ENCODE measurements at places on chromosomes 7 and 10. TPM values are rescaled to one million over a fixed set of nuclear protein-coding genes. Genes with fewer than 3 reads are reported as not detected.
A peak's percentile ranks its signal among the peaks of the same experiment; 100 is the strongest.

- no peaks in the 10 kb centered on the region for H3K4me1 ChIP-seq
- no peaks in the 10 kb centered on the region for H3K27me3 ChIP-seq
- H3K27ac ChIP-seq, result peak overlapping the region; percentile 8
- peaks cover 53% of the 10 kb centered on the region for H3K36me3 ChIP-seq
- DNase-seq, result no peak
- H3K4me3 ChIP-seq, result no peak overlapping the region
These were observed 61.8 kb upstream of the DRGX start for GRCh38 chr10:49457686-49458085.

DNA sequence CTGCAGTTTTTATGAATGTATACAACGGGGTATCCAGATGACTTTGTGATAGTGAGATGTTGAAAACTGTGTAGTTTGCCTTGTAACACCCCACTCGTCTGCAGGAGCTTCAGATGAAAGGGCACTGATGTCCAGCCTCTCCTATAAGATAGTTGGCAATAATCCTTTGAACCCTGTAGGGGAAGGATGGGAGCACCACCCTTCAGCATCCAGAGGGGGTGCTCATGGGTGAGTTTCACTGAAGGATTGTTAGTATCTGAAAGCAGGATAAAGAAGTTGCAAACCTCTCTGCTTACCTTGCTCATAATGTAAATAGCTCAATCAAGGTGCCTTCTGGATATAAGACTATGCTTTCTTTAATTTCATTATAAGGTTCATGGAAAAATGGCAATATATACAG lies 201.5 kb downstream of the TMEM178B start:
- H3K4me3 ChIP-seq, result no peak overlapping the region
- H3K4me1 ChIP-seq, result no peaks in the 10 kb centered on the region
- DNase-seq, result no peak

GRCh38 chr10:7389346-7389745 lies 21.5 kb downstream of the SFMBT2 start:
- no peak for DNase-seq
- H3K4me1 ChIP-seq, result peaks cover 5% of the 10 kb centered on the region
- no peak overlapping the region for H3K27ac ChIP-seq
- no peak overlapping the region for H3K4me3 ChIP-seq
- no peaks in the 10 kb centered on the region for H3K36me3 ChIP-seq
- no peaks in the 10 kb centered on the region for H3K27me3 ChIP-seq

GRCh38 chr10:126937026-126937425 lies 31.8 kb downstream of the DOCK1 start:
- no peak overlapping the region for H3K27ac ChIP-seq
- H3K36me3 ChIP-seq, result peaks cover 2% of the 10 kb centered on the region
- no peaks in the 10 kb centered on the region for H3K27me3 ChIP-seq
- peaks cover 24% of the 10 kb centered on the region for H3K4me1 ChIP-seq

Gene MRLN
- not detected for total RNA-seq

Gene SKIDA1
- total RNA-seq, result 2.0 TPM

DNA sequence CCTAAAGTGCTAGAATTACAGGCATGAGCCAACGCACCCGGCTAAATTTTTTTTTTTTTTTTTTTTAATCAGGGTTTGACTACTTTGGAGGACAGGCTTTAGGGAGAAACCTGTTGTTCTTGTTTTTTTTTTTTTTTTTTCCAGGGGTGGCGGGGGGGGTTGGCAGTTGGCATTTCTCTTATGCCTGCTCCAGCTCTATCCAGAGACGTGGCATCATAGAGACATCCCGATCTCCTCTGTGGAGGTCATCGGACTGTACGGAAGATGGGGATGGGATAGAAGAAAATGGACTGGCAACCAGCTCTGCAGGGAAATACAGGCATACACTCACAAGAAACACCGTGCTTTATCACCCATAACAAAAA lies 130.8 kb downstream of the PRPF18 start:
- H3K4me1 ChIP-seq, result peaks cover 47% of the 10 kb centered on the region
- DNase-seq, result no peak
- H3K27ac ChIP-seq, result peak overlapping the region; percentile 58
- H3K27me3 ChIP-seq, result no peaks in the 10 kb centered on the region
- peaks cover 19% of the 10 kb centered on the region for H3K36me3 ChIP-seq
- H3K4me3 ChIP-seq, result no peak overlapping the region

DNA sequence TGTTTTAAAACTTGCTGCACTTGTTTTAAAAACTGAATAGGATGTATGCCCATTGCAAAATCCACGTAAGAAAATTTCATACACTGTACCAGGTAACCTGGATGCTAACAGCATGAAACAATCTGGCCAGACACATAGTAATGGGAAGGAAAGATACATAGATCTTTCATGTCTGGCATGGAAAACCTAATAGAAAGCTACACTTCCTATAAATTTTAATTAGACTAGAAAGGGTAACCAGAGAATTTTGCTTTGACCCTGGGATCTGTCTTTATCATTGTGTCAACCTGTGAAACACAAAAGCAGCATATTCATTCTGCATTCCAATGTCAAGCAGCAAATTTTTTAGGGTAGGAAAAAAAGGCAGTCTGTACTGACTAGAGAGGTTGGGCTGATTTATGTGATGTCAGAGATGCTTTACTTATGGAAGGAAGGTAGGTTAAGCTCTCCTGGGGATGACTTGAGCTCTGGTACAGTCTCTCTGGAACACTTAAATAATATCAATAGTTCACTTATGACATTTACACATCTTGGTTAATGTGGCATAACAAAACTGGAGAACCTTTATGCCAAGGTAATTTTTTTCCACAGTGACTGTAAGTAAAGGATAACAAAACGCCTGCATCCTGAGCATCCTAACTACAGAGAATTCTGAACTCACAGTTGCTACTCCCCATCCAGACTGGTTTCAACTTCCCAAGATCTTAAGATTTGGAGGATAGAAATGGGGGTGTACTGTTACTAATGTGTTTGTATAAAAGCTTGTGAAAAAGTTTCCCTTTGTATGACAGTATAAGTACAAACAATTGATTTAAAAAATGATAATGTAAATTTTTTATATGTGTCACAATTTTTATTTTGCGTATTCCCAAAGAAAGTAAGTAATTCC lies 44.7 kb downstream of the DOCK4 start:
- H3K27ac ChIP-seq, result peak overlapping the region; percentile 81
- DNase-seq, result no peak
- no peaks in the 10 kb centered on the region for H3K27me3 ChIP-seq

GRCh38 chr10:98602224-98602623 lies 155.5 kb upstream of the HPS1 start:
- H3K27ac ChIP-seq, result no peak overlapping the region
- no peak overlapping the region for H3K4me3 ChIP-seq
- no peaks in the 10 kb centered on the region for H3K4me1 ChIP-seq
- H3K36me3 ChIP-seq, result no peaks in the 10 kb centered on the region

- H3K4me3 ChIP-seq, result no peak overlapping the region
- H3K27me3 ChIP-seq, result no peaks in the 10 kb centered on the region
- H3K36me3 ChIP-seq, result no peaks in the 10 kb centered on the region
- H3K4me1 ChIP-seq, result peaks cover 13% of the 10 kb centered on the region
- no peak for DNase-seq
These were observed 74.9 kb downstream of the MINPP1 start for GRCh38 chr10:87579563-87579962.

Gene SLIT1
- not detected for total RNA-seq

Gene KNDC1
- 0.72 TPM for total RNA-seq

DNA sequence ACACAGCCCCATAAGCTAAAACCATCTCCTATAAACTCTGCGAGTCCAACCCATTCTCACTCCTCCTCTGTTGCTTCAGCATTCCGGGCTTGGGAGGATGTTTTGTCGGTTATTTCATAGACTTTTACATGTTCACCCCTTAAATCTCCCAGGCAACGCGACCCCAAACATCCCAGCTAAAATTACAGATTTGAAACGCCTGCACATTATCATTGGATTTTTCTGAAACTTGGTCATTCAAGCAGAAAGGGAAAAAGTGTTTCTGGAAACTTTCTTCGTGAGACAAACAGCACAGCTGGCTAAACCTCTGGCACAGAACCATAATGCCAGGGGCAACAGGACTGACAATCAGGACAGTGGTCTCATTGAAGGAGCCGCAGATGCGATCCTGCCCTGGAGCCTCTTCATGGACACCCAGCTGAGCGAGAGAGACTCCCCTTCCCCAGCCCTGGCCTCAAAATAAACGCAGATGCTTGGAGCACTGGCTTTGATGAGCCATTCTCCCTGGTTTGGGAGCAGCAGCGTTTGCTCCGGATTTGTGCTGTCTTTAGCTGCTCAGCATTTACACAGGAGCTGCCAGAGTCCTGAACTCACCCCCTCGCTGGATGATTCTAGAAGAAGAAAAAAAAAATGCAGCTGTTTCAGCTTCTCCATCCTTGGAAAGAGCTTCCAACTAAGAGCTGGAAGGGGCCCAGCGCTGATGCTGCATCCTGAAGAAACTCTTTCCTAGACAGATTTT lies 30.1 kb downstream of the AFAP1L2 start:
- H3K4me1 ChIP-seq, result peaks cover 29% of the 10 kb centered on the region
- no peak overlapping the region for H3K4me3 ChIP-seq
- H3K36me3 ChIP-seq, result no peaks in the 10 kb centered on the region
- no peak for DNase-seq
- peak overlapping the region; percentile 62 for H3K27ac ChIP-seq

GRCh38 chr7:17674166-17674942 lies 265.9 kb downstream of the SNX13 start:
- H3K27me3 ChIP-seq, result no peaks in the 10 kb centered on the region
- H3K4me3 ChIP-seq, result no peak overlapping the region
- DNase-seq, result no peak
- H3K36me3 ChIP-seq, result peaks cover 2% of the 10 kb centered on the region
- no peak overlapping the region for H3K27ac ChIP-seq

Gene ZFAND4
- total RNA-seq, result 8.7 TPM

- H3K4me1 ChIP-seq, result no peaks in the 10 kb centered on the region
- H3K36me3 ChIP-seq, result peaks cover 37% of the 10 kb centered on the region
- no peak for DNase-seq
These were observed 125.6 kb downstream of the FANK1 start for GRCh38 chr10:126021833-126022500.

Gene HTR7
- 0.32 TPM for total RNA-seq

GRCh38 chr10:101939008-101939648 lies 95.5 kb upstream of the KCNIP2 start:
- H3K4me3 ChIP-seq, result no peak overlapping the region
- no peaks in the 10 kb centered on the region for H3K36me3 ChIP-seq
- no peak for DNase-seq
- H3K27ac ChIP-seq, result peak overlapping the region; percentile 97
- peaks cover 52% of the 10 kb centered on the region for H3K4me1 ChIP-seq
- H3K27me3 ChIP-seq, result no peaks in the 10 kb centered on the region

DNA sequence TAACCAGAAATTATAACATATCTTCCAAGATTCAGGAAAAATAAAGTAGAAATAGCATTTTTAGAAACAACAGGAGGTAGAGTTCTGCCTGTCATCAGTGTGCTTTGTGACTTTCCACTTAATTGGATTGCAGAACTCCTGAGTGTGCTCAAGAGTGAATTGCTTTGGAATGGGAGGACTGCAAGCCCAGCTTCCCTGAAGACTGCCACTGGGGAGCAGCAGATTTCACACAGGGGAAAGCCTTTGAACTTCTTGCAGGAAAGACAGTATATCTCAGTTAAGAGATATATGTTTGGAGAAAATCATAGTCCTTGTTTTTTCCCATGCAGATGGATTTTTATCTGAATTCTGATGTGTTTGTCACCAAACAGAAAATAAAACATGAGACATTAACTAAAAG lies 124.5 kb downstream of the TMEM168 start:
- peaks cover 3% of the 10 kb centered on the region for H3K27me3 ChIP-seq
- no peak overlapping the region for H3K27ac ChIP-seq
- no peak overlapping the region for H3K4me3 ChIP-seq
- no peak for DNase-seq
- H3K4me1 ChIP-seq, result no peaks in the 10 kb centered on the region
- peaks cover 1% of the 10 kb centered on the region for H3K36me3 ChIP-seq

DNA sequence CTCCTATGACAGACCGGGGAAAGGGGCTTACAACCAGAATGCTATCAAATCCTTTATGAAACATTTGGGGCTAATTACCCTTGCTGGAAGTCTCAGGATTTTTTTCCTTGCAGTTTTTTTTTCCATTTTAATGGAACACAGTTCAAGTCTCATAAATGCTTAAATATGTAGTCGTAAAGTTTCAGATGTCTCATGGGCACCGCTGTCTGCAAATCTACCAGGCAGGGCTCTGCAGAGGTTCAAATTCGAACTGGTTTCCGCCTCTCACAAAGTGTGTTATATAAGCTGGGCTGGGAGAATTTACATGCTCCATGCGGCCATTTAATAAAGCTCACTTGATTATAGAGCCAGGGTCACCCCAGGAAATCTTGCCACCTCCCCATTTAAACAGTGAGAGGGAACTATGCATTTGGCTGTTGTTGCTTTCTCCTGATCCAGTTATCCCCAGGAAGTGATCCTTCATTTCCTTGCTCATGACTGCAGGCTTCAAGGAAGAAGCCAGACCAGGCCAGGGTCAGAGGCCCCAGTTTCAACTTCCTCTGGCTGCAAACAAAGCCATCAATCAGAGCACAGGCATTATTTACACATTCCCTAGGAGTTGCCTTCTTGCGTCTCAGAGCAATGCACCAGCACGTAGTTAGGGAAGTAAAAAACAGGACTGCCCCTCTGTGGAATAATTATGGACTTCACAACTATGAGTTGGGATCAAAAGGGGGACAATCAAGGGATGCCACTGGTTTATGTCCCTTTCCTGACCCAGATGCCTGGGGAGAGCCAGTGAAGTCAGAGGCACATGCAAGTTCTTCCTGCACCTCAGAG lies 358.8 kb downstream of the PRPF18 start:
- H3K4me3 ChIP-seq, result no peak overlapping the region
- peaks cover 92% of the 10 kb centered on the region for H3K4me1 ChIP-seq
- H3K27ac ChIP-seq, result peak overlapping the region; percentile 80
- no peak for DNase-seq

- no peak for DNase-seq
- H3K36me3 ChIP-seq, result no peaks in the 10 kb centered on the region
- H3K27ac ChIP-seq, result no peak overlapping the region
- H3K4me3 ChIP-seq, result no peak overlapping the region
- H3K27me3 ChIP-seq, result peaks cover 33% of the 10 kb centered on the region
- H3K4me1 ChIP-seq, result peaks cover 15% of the 10 kb centered on the region
These were observed 11.3 kb upstream of the KAZALD1 start for GRCh38 chr10:101050208-101051069.

- DNase-seq, result no peak
- peaks cover 83% of the 10 kb centered on the region for H3K4me1 ChIP-seq
- H3K27me3 ChIP-seq, result no peaks in the 10 kb centered on the region
- peaks cover 3% of the 10 kb centered on the region for H3K36me3 ChIP-seq
- peak overlapping the region; percentile 100 for H3K27ac ChIP-seq
These were observed 106.1 kb downstream of the KCNMA1 start for GRCh38 chr10:77531441-77532001.

Gene MCMBP
- 43.9 TPM for total RNA-seq

GRCh38 chr10:16599662-16600061 lies 78.0 kb upstream of the C1QL3 start:
- peaks cover 5% of the 10 kb centered on the region for H3K36me3 ChIP-seq
- no peak overlapping the region for H3K27ac ChIP-seq
- DNase-seq, result no peak
- H3K27me3 ChIP-seq, result no peaks in the 10 kb centered on the region
- no peak overlapping the region for H3K4me3 ChIP-seq
